ENCODE measurements at places on chromosomes 2 and 18.

DNA sequence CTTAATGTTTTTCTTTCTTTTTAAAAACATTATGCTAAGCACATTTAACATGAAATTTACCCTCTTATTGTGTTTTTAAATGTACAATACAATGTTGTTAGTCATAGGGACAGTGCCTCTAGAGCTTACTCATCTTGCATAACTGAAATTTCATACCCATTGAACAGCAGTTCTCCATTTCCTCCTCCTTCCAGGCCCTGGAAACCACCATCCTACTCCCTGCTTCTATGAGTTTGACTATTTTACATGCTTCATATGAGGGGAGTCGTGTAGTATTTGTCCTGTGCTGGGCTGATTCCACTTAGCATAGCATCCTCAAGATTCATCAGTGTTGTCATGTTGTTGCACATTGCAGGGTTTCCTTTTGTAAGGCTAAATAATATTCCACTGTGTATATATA, 92.6 kb downstream of the SPATS2L start:
- no peak for DNase-seq

- DNase-seq, result no peak
These were observed 152.8 kb downstream of the DSEL start for GRCh38 chr18:67363694-67364093.

- no peak for DNase-seq
These were observed 15.9 kb upstream of the CD28 start for GRCh38 chr2:203690441-203691047.

- DNase-seq, result no peak
These were observed 36.7 kb upstream of the ST8SIA5 start for GRCh38 chr18:46793565-46793964.

GRCh38 chr2:176652300-176653182, 383.3 kb downstream of the MTX2 start:
- no peak for DNase-seq

DNA sequence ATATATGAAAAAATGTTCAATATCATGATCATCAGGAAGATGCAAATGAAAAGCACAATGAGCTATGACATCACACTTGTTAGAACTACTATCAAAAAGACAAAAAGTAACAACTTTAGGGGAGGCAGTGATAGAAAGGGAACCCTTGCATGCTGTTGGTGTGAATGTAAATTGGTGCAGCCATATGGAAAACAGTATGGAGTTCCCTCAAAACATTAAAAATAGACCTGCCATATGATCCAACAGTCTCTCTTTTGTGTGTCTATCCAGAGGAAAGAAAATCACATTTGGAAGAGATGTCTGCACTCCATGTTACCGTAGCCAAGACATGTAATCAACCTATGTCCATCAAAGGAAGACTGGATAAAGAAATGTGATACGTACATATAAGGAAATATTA, 92.3 kb upstream of the ALKAL2 start:
- DNase-seq, result no peak

- DNase-seq, result no peak
These were observed 2.1 kb downstream of the DNAH7 start for GRCh38 chr2:196066291-196067087.

- DNase-seq, result no peak
These were observed 15.2 kb upstream of the CHAC2 start for GRCh38 chr2:53752385-53752784.

DNA sequence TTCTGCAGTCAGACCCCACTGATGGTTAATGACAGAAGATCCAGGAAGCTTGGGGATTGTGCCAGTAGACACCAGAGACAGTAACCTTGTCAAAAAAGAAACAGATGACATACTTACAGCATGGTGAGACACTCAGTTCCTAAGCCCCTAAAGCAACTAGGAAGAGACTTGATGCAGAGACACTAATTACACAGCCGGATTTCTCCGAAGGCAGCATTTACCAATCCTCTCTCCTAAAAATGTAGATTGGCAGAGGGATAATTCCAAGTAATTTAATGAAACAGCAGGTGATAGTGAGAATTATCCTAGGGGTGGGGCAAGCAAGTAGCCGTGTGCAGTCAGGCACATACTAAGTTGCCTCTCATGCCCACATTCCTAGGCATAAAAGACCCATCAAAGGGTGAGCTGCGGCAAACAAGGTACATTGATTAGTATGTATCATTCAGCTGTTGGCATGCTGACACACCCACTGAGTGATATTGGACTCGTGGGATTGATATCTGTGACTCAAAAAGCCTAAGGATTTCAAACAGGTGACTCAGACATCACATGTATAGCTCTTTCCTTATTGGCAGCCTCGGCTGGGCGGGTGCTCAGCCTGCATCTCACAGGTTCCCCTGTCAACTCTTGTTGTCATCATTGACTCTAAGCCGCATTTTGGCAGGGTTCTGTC, 296.7 kb upstream of the ATP5MC3 start:
- DNase-seq, result no peak

DNA sequence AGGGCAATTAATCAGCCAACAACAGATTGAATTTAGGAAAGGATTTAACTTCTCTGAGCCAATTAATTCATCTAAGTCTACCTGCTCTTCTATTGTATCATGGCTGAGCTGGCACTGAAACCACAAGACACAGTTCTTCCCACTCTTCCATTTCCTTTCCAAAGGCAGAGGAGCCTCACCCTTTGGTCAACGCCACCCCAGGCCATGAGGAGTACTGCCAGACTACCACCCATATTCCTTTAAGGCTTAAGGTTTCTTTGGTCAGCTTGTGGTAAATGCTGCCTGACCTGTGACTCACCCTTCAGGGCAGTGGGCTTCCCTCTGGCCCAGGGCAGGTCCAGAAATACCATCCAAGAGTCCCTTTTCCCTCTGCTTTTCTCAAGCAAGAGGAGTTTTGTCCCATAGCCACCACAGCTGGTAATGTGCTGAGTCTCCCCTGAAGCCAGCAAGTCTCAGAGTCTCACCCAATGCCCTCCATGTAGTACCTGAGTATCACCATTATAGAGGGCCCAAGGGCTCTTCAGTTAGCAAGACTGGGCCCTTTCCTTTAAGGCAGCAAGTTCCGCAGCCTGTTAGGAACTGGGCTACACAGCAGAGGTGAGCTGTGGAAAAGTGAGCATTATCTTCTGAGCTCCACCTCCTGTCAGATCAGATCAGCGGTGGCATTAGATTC, 900.5 kb upstream of the CRIM1 start:
- DNase-seq, result no peak

GRCh38 chr2:180778291-180778690, 202.1 kb upstream of the UBE2E3 start:
- DNase-seq, result no peak

DNA sequence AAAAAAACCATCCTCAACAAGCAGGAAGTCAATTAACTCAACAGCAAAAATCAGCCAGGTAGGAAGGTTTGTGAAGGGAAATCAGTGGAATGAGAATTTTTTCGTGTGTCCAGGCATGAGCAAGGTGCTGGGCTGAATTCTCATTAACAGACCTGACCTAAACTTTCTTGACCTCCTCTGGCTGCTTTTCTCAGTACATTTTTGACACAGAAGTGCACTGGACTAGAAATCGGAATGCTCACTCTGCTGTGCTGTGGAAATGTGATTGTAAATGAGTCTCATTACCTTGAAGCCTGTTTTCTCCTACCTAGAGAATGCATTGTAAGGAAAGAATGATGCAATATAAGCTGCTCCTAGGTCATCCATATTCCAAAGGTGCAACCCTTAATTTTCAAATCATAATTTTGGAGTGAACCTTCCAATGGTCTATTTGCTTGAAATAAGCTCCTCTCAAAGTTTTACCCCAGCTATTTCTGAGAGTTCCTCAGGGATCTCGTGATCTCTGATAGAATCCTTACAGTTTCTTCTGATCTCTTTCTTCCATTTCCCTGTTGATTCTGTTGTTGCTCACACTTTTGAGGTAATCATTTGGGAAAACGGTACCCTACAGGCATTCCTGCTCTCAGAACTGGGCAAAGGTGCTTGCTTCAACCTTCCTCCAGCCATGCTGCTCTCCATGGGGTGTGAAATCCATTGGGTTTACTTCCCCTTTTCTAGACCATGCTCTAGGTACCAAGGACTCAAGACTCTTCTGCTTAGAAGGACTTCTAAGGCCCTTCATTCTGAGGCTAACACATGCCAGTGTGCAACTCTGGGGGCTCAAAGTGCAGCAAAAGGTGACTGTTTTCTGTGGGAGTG, 104.9 kb upstream of the ITPRID2 start:
- DNase-seq, result no peak

- DNase-seq, result no peak
These were observed 55.9 kb downstream of the FEZ2 start for GRCh38 chr2:36541891-36542595.

GRCh38 chr2:54510916-54511315, 54.8 kb downstream of the SPTBN1 start:
- no peak for DNase-seq

- no peak for DNase-seq
These were observed 27.0 kb upstream of the DPYSL5 start for GRCh38 chr2:26820932-26821331.

DNA sequence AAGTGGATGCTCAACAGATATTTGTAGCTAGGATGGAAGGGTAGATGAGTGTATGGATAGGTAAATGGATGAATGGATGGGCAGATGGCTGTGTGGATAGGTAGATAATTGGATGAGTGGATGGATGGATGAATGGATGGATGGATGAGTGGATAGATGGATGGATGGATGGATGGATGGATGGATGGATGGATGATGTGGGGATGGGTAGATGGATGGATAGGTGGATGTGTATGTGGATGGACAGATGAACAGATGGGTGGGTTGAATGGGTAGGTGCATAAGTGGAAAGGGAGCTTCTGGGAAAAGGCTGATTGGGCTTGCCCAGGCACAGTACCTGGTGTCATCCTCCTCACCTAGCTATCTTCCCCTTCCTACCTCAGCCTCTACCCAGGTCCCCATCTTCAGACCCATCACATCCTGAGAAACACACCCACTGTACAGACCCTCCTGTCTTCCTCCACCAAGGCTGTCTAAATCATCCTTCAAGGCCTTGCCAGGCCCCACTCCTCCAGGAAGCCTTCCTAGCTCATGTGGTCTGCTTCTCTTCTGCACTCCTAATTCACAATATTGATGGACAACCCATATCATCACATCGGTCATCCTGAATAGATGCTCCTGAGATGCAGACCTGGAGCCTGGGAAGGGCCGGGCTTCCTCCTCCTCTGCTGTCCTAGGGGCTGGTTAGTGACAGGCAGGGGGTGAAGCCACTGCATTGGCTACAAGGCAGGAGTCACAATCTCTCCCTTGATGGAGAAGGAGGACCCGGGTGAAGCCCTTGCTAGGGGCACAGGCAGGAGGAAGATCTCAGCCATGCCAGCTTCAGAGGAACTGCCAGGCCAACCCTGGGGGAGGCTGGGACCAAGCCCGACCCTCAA, 49.4 kb downstream of the SMAD7 start:
- DNase-seq, result no peak

- no peak for DNase-seq
These were observed 167.4 kb downstream of the THSD7B start for GRCh38 chr2:136932700-136933099.

DNA sequence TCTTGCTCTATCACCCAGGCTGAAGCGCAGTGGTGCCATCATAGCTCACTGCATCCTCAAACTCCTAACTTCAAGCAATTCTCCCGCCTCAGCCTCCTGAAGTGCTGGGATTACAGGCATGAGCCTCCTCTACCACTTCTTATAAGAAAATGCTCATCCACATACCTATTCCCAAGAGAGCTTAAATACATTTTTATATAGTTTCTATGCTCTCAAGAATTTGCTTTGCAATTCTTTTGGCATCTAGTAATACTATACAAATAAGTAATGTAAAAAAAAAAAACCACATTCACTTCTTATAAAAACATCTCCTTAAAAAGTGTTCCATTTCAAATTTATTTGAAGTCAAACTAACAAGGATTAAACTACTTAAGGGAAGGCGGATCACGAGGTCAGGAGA, 197.3 kb downstream of the DNAH7 start:
- no peak for DNase-seq

DNA sequence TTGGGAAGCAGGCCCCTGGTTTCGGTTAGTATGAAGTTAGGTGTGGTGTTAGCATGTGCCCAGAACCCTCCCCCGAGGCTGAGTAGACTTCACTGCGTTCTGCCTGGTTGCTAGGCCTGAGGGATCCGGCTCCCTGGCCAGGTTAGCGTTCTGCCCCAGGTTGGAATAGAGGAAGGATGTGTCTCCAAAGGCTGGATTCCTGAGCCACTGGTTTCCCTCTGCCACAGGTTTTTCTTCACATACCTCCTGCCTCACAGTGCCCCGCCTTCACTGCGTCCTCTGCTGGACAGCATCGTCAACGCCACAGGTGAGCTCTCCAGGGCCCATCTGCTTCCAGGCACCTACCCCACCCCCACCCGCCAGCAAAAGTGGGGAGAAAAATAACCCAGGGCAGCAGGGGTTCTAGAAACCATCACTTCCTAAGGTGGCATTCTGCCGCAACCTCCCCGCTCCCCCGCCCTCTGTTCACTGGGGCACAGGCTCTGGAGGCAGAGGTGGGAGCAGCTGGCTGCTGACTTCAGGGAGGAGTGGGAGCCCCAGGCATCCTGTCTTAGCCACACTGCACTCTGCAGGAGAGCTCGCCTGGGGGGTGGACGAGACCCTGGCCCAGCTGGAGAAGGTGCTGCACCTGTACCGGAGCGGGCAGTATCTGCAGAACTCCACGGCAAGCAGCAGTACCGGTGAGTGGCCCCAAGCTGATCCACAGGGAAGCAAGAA, 7.1 kb downstream of the PKDCC start:
- no peak for DNase-seq

GRCh38 chr2:46252891-46253659, 44.1 kb upstream of the EPAS1 start:
- no peak for DNase-seq

DNA sequence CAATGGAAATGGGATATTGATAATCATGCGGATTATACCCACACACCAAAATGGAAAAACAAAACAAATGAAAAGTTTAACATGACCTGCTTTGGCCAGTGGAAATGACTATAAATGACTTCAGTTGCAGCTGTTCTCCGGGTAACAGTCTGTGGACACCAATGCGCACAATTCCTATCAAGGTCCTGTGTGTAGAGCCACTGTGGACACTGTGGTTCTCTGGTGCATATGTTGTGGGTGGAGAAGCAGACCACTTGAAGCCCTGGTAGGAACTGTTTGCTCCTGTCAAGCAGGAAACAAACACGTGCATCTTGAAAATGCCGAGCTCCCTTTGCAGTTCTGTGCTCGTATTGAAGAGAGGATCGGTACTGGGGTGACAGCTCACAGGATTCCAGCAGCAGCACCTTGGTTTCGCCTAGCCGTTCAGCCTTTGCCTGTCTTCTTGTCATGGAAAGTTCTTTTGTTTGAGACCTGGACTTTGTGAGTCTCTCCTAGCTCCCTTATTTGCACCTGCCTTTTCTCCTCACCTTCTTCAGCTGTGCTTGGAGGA, 32.9 kb downstream of the NCK2 start:
- no peak for DNase-seq

- no peak for DNase-seq
These were observed 3.2 kb upstream of the HOXD12 start for GRCh38 chr2:176096243-176096985.

DNA sequence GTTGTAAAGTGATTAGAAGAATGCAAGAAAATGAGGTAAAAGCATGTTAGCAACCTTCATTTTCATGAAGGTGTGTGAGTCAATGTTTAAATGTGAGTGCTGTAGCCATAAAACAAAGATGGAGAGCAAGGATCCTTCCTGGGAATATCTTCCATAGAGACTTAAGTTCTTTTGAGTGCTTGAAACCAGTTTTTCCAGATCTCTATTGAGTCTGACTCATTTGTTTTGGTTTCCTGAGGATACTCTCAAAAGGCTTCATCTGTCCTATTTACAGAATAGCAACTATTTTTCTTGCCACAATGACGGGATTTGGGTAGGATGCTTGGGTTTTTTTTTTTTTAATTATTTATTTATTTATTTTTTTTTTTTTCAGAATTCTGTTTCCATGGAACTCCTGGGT, 45.9 kb upstream of the ASB1 start:
- no peak for DNase-seq

GRCh38 chr2:222322236-222322635, 23.4 kb upstream of the PAX3 start:
- DNase-seq, result no peak
